ENCODE measurements at places on chromosomes 5 and 9.

- DNase-seq, result no peak
Measured at GRCh38 chr9:72268961-72269360, 96.0 kb downstream of the ZFAND5 start.

- no peak for DNase-seq
Measured at GRCh38 chr9:1272488-1272887, 222.3 kb downstream of the DMRT2 start.

DNA sequence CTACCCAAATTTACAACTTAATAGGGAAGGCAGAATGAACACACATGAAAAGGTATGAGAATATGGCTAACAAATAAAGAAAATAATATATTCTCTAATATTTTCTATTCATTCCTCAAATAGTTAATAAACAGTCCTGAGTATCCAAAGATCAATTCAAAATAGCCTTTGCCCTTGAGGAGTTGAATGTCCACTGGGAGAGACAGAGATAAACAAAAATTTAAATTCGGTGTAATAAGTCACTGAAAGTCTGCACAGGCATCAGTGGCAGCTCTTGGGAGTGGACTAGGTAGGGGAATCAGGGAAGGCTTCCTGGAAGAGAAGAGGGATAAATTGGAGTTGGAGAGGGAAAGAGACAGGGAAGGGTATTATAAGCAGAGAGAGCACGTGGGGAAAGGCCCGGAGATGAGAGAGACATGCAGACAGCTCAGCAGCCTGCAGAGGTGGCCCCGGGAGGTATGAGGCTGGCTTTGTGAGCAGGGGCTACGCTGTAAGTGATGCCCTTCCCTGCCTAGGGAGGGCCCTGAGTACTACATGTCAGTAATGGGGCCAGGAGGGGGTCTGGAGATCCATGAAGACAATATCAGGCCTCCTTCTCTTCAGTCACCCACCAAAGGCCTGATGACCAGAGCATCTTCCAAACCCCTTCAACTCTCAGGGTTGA is 137.1 kb downstream of the PDE8B start:
- DNase-seq, result no peak

DNA sequence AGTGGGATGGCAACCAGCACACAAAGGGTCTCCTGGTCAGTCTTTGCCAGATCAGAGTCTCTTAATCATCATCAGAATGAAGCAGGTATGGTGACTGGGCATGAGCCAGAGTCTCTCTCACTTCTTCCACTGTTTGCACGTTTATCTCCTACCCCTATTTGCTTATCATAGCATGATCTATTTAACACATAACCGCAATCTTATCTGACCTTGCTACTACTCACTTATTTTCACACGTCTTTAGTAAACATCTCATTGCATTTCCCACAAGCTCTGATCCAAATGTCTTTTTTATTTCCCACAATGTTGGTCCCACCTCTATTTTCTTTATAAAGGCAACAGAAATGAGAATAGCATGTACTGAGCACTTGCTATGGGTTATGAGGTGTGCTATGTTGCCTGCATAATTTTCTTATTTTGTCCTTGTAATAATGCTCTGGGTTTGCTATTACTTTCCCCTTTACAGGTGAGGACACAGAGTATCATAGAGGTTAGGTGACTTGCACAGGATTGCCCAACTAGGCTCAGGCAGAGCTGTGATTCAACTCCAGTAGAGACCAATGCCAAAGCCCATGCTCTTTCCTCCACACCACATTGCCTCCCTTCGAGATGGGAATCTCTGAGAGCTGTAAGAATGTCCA is 39.7 kb upstream of the IL7R start:
- no peak for DNase-seq

- DNase-seq, result no peak
Measured at GRCh38 chr9:17802249-17802857, 223.5 kb downstream of the SH3GL2 start.

GRCh38 chr5:79827159-79827629 is 137.6 kb downstream of the CMYA5 start:
- DNase-seq, result no peak

- no peak for DNase-seq
Measured at GRCh38 chr5:57778501-57779091, 296.0 kb upstream of the ACTBL2 start.

GRCh38 chr5:131532031-131532640 is 102.9 kb downstream of the RAPGEF6 start:
- DNase-seq, result no peak

- DNase-seq, result peak; percentile 30
Measured at GRCh38 chr5:57324181-57324580, 150.3 kb downstream of the GPBP1 start.

GRCh38 chr9:127129073-127129717 is 6.8 kb upstream of the ANGPTL2 start:
- DNase-seq, result no peak

- DNase-seq, result no peak
Measured at GRCh38 chr5:59532979-59533729, 360.4 kb downstream of the PDE4D start.

DNA sequence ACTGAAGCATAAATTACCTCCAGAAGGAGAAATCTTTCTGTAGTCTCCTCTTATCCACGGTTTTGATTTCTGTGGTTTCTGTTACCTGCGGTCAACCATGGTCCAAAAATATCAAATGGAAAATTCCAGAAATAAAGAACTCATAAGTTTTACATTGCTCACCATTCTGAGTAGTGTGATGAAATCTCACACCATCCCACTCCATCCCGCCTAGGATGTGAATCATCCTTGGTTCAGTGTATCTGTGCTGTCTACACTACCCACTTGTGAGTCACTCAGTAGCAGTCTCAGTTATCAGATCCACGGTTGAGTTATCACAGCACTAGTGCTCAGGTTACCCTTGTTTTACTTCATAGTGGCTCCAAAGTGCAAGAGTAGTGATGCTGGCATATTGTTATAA is 371.2 kb downstream of the NFIB start:
- DNase-seq, result peak; percentile 79

- no peak for DNase-seq
Measured at GRCh38 chr9:33791117-33791516, 4.2 kb upstream of the PRSS3 start.

DNA sequence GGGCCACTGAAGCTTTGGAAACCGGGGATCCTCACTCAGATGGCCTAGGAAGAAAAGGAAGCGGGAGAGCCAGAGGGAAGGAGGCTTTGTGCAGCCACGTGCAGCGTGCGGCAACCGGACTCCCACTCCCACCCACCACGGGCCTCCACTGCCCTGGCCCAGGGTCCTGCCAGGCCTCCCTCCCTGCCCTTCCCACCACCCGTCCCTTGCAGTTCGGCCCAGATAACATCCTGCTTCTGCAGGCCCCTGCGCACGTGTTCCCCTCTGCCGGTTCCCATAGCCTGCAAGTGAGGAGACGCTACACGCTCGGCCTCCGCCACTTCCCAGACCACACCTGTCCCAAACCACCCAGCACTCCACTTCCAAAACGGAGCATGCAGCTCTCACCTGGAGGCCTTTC is 4.3 kb upstream of the LHX3 start:
- no peak for DNase-seq

Data from AG04450 (cell line).